ENCODE measurements at places on chromosomes 6 and 20.
A peak's percentile ranks its signal among the peaks of the same experiment; 100 is the strongest.

- DNase-seq: no peak
These were observed 36.6 kb upstream of the GFOD1 start for GRCh38 chr6:13523826-13524622.

GRCh38 chr6:134391205-134391604, 73.3 kb upstream of the SGK1 start:
- DNase-seq: peak; percentile 84

GRCh38 chr20:5524896-5525295, 208.1 kb upstream of the PROKR2 start:
- no peak for DNase-seq

DNA sequence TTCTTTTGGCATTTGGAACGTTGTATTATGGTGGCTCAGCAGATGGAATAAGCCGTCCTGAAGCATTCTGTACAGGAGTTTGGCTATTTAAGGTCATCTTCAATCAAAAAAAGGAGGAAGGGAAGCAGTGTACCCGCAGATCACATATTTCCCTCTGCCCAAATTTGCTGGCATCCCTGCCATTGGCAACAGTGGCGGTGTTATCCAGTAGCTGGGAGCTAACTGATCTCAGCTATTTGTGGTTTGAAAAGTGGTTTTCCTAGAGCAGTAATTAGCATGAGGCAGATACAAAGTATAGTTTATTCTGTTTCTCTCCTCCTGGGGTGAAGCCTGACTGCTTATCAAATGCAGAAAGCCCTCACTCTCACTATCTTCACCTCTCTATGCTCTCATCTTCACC, 576.8 kb downstream of the QKI start:
- DNase-seq: no peak

DNA sequence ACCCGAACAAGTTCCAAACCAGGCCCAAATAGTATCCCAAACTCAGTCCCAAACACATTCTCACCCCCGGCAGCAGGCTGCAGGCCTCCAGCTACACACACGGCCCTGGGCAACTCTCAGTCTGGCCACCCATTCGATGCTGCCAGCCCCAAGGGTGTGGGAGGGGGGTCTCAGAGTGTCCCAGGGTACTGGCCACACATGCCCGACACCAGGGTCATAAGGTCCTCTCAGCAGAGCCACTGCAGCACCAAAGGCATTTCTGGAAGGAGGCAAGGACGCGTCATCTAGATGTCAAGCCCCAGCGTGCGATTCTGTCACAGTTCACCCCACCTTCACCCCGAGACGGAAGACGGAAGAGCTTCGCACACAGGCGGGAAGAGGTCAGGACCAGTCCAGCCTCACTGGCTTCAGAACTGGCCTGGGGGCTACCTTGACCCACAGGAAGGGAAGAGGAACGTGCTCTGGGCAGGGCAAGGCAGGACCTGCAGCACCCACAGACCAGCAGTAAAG, 9.5 kb downstream of the MYL9 start:
- no peak for DNase-seq

GRCh38 chr20:38267296-38267695, 6.8 kb upstream of the KIAA1755 start:
- DNase-seq: peak; percentile 23

Measured in renal cortical epithelial cell (primary cell).